Ascending aorta (tissue), 2 donors: ENCODE measurements at places on chromosomes 13 and 19.

DNA sequence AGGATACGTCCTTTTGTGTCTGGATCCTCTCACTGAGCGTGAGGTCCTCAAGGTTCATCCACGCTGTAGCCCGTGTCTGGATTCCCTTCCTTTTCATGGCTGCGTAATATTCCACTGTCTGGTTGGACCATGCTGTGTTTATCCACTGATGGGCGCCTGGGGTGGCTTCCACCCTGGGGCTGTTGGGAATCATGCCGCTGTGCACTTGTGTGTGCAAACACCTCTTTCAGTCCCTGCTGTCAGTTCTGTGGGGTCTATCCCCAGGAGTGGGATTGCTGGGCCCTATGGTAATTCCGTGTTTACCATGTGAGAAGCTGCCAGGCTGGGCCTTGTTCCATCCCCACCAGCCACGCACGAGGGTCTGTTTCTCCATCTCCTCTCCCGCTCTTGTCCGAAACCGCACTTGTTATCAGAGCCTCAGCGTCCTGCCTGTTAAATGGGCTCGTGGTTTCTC is 98.6 kb downstream of the GADD45B start:
- DNase-seq, result peak; percentile 53

GRCh38 chr13:62629618-62630017 is 1214.0 kb upstream of the PCDH20 start:
- no peak for DNase-seq

DNA sequence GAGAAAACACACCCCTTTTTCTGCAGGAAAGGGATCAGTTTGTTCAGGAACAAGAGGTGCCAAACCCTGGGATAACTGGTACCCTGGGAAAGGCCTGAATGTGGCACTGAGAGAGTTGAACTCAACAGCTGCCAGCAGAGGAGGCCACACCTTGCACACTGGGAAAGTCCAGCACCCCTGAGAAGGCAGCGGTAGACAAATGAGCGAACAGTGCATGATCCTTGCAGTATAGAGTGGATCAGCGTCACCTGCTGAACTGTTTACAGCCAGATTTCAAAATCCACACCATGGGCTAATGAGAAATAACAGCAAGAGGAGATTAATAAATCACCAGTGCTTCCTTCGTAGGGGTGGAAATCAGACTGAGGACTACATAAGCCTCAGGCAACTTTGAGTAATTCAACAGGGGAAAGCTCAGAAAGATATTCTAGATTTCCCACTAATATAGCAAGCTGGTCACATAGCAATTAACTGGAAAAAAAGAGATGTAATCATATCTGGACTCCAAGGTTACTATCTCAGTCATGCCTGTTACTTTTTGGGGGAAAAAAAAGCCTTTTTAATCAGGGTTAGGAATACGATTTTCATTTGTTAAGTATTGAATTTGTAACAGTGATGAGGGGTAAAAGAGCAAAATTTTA is 52.0 kb downstream of the DCT start:
- no peak for DNase-seq

DNA sequence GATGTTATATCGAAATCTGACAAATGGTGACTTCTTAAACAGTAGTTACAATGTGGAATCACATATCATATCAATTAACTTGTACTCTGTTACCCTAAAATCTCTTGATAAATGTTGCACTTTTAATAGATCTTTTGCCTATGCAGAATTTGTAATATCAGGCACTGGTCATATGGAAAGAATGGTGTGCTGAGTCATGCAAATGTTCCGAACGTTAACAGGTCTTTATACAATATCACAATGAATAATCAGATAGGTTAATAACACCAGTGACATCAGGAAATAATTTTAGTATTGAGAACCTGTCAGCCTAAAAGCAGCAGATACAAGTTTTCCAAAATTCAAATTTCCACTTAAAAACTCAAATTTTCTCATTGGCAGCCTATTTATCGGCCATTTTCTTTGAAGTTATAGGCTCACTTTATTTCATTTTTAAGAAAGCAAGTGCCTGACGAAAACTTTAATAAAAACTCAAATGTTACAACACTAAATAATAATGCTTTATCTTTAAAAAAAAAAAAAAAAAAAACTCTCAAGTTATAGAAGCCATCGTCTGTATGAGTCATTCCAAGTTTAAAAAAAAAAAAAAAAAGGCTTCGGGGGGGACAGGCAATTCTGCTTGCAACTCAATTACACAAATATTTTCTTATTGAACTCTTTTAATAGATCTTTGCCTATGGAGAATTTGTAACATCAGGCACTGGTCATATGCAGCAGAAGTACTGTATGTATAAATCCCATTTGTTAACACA is 180.9 kb downstream of the DIAPH3 start:
- no peak for DNase-seq

- DNase-seq, result no peak
Observed at GRCh38 chr19:51786646-51787494, 8.1 kb upstream of the FPR3 start.
